ENCODE measurements at places on chromosomes 7 and 10.

DNA sequence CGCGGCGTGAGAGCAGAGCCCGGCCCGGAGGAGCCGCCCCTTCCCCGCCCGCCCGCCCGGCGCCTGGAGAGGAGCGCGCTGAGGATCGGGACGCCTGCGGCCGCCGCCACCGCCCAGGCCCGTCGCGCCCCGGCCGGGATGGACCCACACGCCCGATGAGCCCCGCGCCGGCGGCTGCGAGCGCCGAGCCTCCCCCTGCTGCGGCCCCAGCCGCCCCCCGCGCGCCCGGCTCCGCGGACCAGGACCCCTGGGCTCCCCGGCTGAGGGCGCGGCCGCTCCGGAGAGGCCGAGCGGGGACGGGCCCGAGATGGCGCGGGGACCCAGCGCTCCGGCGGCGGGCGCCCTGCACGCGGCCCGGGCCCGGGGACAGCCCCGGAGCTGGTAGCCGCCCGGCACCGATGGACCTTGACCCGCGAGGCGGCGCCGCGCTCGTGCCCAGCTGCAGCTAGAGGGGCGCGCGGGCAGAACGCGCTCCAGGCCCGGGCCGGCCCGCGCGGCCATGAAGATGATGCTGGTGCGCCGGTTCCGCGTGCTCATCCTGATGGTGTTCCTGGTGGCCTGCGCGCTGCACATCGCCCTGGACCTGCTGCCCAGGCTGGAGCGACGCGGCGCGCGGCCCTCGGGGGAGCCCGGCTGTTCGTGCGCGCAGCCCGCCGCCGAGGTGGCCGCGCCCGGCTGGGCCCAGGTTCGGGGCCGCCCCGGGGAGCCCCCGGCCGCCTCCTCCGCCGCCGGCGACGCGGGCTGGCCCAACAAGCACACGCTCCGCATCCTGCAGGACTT is 520 bp downstream of the FAM20C start:
- DNase-seq, result no peak

GRCh38 chr7:1862560-1862959 is 192.5 kb downstream of the ELFN1 start:
- no peak for DNase-seq

- DNase-seq, result no peak
These were observed 99.4 kb downstream of the MTPN start for GRCh38 chr7:135877805-135878204.

DNA sequence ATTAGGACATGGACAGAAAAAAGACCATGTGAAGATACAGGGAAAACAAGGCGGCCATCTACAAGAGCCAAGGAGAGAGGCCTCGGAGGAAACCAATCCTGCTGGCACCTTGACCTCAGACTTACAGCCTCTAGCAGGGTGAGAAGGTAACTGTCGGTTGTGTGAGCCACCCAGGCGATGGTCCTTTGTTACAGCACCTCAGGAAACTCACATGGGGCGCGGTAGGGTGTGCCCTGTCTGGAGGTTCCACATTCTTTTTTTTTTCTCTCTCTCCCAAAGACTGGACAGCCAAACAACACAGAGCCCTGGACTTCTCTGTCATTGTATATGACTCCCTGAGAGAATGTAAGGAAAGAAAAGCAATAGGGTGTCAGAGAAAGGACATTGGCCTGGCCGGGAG is 163.2 kb downstream of the KCNMA1 start:
- DNase-seq, result no peak

GRCh38 chr10:79285315-79286197 is 61.7 kb upstream of the PPIF start:
- no peak for DNase-seq
